ENCODE measurements at places on chromosomes 11 and 22.

DNA sequence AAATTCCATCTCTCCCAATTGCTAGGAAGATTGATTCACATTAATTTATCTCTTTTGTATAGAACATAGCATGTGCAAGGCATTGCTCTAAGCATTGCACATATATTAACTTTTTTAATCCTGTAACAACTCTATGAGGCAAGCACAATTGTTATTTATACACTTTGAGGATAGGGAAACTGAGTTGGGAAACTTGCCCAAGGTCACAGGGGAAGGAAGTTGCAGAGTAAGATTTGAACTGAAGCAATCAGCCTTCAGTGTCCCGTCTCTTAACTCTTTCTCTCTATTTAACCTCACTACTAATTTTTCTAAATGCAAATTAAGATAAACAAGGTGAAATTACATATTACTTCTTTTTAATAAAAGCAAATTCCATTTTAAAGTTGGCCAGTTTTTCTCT lies 22.2 kb downstream of the OR56B4 start:
- DNase-seq, result no peak

DNA sequence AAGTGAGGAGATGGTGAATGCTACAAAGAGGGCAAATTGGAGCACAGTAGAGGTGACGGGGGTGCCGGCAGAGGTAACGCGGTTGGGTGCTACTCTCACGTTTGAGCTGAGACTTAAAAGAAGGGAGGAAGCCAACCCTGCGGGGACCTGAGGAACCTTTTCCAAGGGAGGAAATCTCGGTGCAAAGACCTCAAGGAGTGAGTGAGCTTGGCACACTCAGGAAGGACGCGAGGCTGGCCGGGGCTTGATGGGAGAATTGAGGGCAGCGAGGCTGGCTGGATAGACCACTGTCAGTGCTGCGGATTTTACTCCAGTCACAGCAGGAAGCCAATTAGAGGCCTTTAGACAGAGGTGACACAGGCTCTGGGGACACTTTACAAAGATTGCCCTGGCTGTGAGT lies 25.0 kb downstream of the TSKU start:
- DNase-seq, result no peak

DNA sequence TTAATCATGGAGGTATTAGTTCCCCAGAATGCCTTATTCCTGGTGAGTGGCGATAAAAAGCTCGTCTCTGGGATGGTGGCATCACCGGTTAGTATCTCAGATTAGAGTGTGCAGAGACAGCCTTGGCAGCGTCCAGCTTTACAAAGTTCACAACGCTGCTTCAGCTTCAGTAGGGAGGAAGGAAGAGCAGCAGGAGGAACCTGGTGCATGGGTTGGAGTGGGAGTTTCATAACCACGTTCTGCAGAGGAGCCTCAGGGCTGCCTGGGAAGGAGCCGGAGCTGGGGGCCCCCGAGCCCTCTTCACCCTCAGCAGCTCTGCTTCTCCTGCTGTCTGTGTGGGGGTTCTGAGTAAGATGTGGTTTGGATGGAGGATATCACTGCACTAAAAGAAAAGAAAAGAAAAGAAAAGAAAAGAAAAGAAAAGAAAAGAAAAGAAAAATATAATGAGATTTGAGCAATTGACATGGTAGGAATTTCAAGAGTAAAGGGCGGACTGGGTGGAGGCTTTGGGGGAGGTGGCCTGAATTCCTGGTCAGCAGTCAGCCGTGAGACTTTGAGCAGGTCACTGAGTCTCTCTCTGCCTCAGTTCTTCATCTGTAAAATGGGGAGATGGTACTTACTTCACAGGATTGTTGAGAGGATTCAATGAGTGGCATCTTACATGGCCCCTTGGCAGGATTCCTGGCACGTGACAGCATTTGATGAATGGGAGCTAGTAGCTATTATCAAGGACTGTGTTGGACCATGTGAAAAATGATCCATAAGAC lies 6.5 kb downstream of the ASPHD2 start:
- no peak for DNase-seq

- DNase-seq, result peak; percentile 98
Observed at GRCh38 chr11:120400564-120401364, 64.6 kb downstream of the ARHGEF12 start.

DNA sequence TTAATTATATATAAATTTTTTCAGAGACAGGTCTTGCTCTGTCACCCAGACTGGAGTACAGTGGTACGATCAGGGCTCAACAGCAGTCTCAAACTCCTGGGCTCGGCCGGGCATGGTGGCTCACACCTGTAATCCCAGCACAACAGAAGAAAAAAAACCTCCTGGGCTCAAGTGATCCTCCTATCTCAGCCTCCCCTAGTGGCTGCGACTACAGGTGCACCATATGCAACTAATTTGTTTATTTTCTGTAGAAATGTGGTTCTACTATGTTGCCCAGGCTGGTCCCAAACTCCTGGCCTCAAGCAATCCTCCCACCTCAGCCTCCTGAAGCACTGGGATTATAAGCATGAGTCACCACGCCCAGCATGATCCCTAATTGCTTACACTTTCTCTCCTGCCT lies 56.1 kb upstream of the SLC35C1 start:
- no peak for DNase-seq

DNA sequence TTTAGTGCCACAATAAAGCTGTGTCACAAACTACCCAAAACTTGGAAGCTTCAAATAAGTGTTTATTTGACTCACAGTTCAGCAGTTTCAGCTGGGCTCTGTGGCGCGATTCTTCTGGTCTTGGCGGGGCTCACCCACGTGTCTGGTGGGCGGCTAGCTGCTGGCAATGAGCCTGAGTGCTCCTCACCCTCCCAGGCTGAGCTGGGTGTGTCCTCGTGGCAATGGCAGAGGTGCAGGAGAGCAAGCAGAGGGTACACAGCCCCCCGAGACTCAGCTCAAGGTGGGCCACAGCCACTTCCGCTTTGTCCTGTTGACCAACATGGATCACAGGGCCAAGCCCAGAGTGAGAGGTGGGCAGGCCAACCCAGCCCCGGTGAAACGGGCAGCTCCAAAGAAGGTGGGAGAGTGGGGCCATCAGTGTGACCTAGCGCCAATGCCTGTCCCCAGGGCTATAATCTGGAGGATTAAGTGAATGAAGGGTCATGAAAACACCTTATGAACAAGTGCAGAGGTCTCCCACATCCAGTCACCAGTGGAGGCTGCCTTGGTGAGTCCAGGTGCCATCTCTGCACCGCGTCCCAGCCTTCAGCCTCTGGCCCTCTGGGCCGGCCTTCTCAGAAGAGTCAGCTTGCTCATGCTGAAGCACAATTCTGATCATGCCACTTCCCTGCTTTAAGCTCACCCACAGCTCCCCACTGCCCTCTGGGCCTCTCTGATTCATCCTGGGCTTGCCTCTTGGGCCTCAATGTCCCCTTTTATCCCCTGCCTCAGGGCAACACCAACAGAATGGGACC lies 74.6 kb upstream of the RTL6 start:
- no peak for DNase-seq

- no peak for DNase-seq
Observed at GRCh38 chr11:11538277-11538960, 83.4 kb downstream of the GALNT18 start.

GRCh38 chr11:83410605-83411565 lies 124.7 kb upstream of the CCDC90B start:
- no peak for DNase-seq

DNA sequence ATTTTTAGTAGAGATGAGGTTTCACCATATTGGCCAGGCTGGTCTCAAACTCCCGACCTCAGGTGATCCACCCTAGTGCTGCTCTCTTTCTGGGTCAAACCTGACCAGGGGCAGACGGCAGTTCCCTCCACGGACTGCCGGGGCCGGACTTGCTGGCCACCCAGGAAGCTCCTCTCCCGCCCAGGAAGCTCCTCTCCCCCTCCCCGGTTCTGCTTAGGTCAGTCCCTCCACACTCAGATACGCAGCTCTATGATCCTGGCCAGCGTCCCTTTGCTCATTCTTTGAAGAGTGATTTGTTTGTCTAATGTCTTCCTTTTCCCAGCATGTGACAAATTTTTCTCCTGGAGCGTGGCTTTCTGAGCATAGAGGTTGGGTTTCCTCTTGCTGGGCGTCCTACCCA lies 125.3 kb upstream of the B3GAT1 start:
- DNase-seq, result no peak
